NCI-H2081 treated with DMSO at 0.1 percent for 48 hours (cell line): ENCODE measurements at places on chromosomes 1 and 21.

DNA sequence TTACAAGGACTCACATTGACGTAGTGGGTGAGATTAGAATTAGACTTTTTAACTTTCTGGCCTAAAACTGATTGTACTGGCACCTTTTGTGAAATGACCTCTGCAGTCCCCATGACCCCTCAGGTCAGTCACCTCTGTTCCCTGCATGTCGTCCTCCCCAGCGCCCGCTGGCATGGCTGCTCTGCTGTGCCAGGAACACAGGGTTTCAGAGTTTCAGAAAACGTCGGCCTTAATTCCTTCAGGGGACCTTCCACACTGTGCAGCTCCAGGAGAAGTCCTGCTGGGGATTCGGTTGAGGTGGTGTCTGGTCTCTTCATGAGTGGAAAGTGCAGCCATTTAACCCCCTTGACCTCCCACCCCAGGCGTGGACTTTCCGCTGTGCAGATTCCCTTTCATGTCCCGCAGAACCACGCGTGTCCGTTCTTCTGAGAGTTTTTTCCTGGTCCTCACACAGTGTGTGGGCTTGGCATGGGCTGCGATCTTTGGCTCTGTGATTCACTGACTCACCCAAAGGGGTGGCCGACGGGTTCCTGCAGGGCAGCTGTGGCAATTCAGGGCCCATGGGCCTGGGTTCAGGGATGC, 158.4 kb upstream of the COL6A1 start:
- no peak for DNase-seq

- no peak for DNase-seq
Measured at GRCh38 chr1:36847186-36847585, 187.1 kb downstream of the GRIK3 start.

- no peak for DNase-seq
Measured at GRCh38 chr1:182587666-182588499, 1.2 kb downstream of the RNASEL start.

- no peak for DNase-seq
Measured at GRCh38 chr1:112060261-112060660, 70.8 kb upstream of the KCND3 start.

GRCh38 chr21:14454016-14455009, 71.4 kb upstream of the HSPA13 start:
- no peak for DNase-seq

DNA sequence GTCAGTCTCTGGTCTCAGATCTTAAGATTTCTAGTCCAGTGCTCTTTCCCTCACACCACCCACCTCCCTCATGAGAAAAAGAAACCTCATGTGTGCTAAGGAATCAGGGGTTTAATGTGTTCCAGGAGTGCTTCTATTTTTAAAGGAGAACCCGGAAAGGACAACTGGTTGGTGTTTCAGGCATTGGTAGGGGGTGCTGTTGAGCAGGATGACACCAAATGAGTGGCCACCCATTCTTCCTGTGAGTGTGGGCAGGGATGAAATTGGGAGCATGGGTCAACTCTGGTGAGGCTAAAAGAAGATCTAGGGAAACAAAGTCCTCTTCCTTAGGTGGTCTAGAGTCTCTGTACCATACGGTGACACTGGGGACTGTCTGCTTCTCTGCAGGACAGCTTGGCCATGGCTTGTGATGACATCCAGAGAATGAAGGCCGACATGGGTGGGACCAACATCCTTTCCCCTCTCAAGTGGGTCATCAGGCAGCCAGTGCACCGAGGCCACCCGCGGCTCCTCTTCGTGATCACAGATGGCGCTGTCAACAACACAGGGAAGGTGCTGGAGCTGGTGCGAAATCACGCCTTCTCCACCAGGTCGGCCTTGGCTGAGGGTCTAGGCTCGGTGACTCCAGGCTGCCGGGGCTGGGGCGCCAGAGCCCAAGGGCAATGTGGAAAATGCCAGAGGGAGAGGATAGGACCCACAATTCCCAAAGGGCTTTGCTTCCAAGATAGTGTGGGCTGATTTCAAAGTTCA, 39.3 kb downstream of the VWA5B1 start:
- DNase-seq: no peak

DNA sequence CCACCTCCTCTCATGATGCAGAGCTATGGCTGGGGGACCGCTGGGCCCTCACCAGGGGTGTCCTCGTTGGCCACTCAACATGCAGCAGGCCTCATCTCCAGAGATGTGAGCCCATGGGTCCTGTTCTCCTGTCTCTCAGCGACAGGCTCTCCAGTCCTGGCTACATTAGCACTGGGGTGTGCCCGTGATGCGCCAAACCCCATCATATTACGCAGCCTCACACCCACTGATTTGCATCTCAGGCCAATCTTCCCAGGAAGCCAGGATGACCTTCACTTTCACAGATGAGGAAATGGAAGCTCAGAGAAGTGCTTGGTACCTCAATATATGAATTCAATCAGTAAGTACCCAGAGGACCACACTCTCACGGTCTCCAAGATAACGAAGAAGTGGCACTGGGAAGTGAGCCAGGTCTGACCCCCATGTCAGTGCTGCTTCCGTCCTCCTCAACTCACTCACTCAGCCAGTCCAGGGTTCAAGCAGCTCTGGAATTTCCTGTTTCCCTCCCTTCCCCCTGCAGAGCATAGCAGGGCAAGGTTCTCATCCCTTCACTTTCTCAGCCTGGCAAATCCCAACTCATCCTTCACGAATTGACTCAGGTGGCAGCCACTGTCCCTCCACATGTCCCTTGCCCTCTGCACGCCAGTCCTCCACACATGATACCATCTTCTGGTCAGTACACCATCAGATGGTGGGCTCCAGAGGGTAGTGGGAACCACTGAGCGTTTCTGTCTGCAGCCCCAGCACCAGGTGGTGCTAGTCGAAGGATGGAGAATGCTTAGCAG, 28.9 kb upstream of the EVA1B start:
- DNase-seq: no peak

- no peak for DNase-seq
Measured at GRCh38 chr1:53687901-53688300, 51.1 kb downstream of the GLIS1 start.

DNA sequence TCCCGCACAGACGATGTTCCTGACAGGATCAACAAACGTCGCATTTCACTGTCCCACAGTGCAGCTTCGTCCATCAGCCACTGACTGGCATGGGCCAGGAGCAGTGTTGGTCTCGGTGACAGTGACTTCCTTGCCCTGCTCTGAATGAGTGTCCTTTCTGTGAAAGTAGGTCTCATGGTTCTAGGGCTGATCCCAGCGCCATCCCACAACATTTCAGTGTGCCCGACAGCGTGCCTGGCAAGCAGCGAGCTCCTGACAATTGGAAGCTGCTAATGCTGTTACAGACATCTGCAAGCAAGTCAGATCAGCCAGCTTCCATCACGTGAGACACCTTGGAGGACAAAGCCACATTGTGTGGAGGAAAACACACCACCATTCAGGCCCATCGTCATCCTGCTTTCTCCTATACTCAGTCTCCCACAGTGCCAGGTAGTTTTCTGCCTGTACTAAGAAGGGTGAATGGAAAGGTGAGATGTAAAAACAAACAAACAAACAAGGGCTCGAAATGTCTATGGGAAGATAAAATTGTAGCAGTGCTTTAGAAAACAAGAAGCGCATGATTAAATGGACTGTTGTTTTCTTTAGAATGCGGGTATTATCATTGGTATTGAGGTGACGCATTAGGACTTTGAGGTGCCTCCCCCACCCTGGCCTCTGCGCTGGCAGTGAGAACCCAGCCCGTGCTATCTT, 21.9 kb downstream of the ERRFI1 start:
- DNase-seq: no peak

GRCh38 chr1:19083081-19083480, 126.6 kb upstream of the IFFO2 start:
- DNase-seq: no peak

- no peak for DNase-seq
Measured at GRCh38 chr21:27250366-27250765, 283.5 kb upstream of the ADAMTS5 start.

- no peak for DNase-seq
Measured at GRCh38 chr1:198171667-198172540, 15.1 kb downstream of the NEK7 start.

- no peak for DNase-seq
Measured at GRCh38 chr1:27566462-27567145, 37.3 kb downstream of the AHDC1 start.

DNA sequence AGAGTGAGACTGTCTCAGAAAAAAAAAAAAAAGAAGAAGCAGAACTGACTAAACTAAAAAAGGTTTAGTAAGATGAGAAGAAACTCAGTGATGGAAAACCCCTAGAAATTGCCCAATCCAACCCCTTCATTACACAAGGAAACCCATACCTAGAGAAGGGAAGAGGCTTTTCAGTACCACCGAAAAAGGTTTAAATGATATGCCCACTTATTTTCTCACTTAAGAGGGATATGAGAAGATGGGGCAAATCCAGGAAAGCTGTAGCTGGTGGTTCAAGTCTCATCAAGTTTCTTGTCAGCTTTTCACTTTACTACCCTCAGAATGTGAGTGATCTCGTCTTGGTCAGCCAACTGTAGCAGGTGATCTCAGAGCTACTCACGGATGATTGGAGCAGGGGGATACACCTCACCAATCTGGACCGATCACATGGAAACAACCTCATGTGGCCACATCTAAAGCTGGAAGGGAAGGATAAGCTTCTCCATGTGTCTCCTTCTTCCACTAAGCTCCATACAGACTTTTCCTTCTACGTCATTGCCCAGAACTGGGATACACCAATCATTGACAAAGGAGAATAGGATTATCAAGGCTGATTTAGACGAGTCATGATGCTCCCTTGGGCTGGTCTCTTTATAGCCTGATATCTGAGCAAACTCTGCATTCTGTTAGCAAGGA, 126.7 kb upstream of the POU3F1 start:
- no peak for DNase-seq

DNA sequence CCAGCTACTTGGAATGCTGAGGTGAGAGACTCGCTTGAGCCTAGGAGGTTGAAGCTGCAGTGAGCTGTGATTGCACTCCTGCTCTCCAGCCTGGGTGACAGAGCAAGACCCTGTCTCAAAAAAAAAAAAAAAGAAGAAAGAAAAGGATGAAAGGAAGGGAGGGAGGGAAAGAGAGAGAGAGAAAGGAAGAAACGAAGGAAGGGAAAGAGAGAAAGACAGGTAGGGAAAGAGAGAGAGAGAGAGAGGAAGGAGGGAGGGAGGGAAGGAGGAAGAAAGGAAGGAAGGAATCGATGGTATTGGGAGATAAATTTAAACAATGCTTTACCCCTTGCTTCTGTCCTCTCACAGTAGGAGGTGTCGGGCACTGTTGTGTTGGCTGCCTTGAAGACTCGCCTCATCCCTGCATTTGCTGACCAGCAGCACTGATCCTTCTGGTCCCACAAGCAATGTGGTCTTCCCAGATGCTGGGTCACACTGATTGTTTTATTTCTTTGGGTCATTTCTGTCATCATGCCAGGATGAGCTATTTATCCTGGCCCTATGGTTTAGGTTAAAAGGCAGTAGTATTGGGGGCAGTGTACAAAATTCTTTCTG, 30.9 kb downstream of the GPR137B start:
- no peak for DNase-seq

DNA sequence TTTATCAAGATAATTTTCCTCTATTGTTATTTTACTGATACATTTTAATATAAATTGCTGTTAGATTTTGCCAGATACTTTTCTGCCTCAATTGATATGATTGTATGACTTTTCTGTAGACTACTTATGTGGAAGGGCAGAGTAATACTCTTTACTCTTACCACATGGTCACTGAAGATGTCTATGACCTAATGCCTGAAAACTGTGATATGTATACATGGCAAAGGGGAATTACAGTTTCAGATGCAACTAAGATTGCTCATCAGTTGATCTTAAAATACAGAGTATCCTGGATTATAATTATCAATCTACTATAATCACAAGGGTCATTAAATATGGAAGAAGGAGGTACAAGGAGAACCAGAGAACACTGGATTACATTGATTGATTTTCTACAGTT, 1528.0 kb downstream of the BRINP3 start:
- no peak for DNase-seq

GRCh38 chr1:191134796-191135195, 657.1 kb upstream of the BRINP3 start:
- DNase-seq: no peak

DNA sequence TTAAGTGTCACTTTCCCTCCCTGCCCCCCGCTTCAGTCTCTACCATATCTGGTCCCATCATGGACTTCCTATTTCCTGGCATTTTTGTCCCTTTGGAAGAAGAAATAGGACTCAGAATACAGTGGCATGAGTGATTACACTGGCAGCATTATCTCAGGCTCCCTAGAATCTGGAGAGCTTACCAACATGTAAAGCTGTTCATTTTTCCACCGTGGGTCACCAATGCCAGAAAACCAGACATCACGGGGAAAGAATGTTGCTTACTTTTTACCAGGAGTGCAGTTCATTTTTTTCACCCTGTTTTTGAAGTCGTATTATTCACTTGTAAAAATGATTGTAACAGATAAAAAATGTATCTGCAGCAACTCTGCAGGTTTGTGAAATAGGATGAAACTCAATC, 44.8 kb downstream of the BACH1 start:
- DNase-seq: no peak
